ENCODE measurements at places on chromosomes 13 and 19.
A peak's percentile ranks its signal among the peaks of the same experiment; 100 is the strongest.

DNA sequence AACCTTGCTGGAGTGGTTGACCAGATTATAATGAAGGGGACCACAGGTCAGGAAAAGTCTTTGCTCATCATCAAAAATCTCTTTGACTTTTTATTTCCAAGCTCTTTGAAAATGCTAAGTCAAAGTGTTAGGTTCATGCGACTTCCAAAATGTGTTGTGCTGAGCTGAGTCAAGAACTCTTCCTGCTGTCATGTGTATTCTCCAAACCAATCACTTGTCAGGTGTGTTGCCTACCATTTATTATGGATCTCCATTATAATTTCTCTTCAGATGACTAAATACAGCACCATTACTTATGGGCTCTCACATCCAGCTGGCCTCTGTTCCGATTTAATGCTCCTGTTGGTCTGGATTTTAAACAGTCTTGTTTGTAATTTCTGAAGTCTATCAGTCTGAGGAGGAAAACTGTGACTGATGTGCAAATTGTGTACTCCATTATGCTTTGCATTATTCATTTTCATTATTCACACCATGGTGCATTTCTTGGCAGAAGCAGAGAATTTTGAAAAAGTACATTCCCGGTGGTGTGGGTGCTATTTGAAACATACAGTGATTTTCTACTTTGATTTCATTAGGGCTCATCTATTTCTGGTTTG, 562.5 kb downstream of the LMO7 start:
- DNase-seq = no peak

DNA sequence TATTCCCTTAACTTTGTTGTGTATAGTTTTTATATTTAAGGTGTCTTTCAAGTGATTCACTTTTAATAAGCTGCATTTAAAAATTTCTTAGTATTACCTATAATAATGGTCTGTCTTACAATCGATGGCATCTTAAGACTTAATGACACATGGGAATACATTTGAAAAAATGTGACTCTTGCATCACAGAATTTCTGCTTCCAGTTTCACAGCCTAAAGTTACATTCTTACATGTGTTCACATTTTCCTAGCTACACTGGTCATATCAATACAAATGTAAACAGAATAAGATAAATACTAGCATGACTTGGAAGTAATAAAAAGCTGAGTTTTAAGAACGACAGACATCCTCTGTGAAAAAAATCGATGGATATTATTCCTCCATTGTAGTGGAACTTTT, 1597.1 kb upstream of the MIR17HG start:
- no peak for DNase-seq

DNA sequence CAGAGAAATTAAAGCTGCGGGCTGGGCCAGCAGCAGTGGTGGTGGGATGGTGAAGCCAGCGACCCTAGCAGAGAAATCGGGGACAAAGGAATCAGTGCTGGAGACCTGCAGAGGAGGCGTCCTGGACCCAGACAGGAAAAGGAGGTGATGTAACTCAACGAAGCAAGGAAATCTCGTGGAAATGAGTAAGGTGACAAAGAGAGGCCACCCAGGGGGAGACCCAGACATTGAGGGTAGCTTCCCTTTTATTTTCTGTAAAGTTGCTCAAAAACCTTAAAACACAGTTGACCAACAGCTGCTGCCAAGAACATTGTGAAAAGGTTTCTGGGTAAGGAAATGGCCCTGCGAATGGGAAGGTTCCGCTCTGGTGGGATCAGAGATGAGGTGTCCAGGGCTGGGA, 13.3 kb upstream of the RETN start:
- DNase-seq = no peak

- no peak for DNase-seq
Observed at GRCh38 chr19:5956728-5957127, 21.2 kb downstream of the RANBP3 start.

DNA sequence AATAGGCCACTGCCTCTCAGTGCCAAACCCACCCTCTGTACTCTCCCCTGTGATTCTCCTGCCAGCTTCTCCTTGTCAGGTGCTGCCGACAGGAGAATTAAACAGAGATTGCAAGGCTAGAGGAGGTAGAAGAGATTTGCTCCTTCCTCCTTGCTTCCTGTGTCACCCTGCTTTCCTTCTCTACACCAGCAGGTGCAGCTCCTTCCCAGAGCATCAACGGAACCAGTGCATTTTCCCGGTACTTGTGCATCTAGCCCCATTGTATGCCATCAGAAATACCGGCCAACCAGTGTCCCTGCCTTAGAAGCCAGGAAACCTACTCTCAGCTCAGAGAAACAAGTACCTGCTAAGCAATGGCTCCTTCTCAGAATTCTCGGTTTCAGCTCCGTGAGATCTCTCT, 253.2 kb downstream of the SUCLA2 start:
- no peak for DNase-seq

GRCh38 chr13:27289011-27289665, 18.5 kb downstream of the RASL11A start:
- no peak for DNase-seq

- DNase-seq = no peak
Observed at GRCh38 chr19:34232566-34233481, 21.5 kb upstream of the GARRE1 start.

GRCh38 chr19:39335168-39335548, 685 bp downstream of the GMFG start:
- DNase-seq = peak; percentile 41

GRCh38 chr13:27638521-27638920, 16.8 kb downstream of the POLR1D start:
- no peak for DNase-seq

Data from CD4-positive, alpha-beta T cell treated with Interleukin-21 for 1 hour (primary cell).